ENCODE measurements at places on chromosomes 5 and 9.
A peak's percentile ranks its signal among the peaks of the same experiment; 100 is the strongest.

GRCh38 chr9:134188386-134189144 is 24.2 kb upstream of the RNU6ATAC start:
- DNase-seq = peak; percentile 36

GRCh38 chr9:130955947-130956621 is 17.0 kb upstream of the FIBCD1 start:
- DNase-seq = no peak

DNA sequence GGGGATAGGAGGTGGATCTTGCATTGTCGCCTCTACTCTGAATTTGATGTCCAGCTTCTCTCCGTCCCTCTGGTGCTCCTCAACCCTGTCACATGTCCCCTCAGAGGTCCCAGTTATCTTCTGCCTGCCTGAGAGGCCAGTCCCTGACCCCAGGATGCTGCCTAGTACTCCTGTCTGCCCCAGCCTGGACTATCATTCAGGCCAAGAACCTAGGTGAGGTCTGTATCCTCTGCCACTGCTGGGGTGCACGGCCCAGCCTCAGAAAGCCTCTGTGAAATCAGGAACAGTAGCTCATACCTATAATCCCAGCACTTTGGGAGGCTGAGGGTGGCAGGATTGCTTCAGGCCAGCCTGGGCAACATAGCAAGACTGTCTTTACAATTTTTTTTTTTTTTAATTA is 8.6 kb downstream of the SPINK4 start:
- no peak for DNase-seq

DNA sequence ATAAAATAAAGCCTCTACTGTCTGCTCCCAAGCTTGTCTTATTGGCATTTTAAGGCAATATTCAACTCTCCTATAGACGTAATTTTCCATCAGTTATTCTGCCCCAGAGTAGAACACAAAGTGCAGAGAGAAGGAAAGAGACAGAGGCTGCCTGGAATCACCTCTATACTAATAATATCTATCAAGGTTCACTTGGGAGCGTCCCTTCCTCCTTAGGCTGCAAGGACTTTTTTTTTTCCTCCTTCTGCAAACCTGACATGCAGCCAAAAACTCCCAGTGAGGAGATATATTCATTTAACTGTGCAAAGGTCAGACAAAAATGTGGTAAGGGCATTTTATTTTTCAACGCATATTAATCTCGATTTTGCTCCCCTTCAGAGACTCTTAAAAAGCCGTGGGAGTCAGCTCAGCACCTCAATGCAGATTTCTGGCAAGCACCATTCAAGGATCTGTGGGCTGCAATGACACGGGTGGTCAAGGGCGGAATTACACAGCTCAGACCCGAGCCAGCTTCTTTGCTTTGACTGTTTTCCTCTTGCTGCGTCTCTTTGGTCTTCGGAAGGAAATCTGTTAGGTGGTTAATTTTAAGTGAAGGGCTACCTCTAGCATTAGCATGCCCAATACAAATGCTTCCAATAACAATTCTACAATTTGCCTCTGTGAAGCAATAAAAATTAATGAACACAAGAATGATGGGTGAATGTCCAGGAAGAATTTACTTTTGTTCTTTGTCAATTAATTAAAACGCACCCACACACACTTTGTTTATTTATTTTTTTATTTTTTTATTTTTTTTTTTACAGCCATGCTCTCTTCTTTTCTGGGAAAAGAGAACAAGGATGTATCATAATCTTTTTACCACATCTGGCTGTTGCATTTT is 587.7 kb upstream of the GRAMD2B start:
- no peak for DNase-seq

GRCh38 chr5:53335115-53335514 is 145.3 kb upstream of the FST start:
- no peak for DNase-seq

GRCh38 chr5:136103118-136103517 is 29.5 kb upstream of the SMAD5 start:
- DNase-seq = no peak

DNA sequence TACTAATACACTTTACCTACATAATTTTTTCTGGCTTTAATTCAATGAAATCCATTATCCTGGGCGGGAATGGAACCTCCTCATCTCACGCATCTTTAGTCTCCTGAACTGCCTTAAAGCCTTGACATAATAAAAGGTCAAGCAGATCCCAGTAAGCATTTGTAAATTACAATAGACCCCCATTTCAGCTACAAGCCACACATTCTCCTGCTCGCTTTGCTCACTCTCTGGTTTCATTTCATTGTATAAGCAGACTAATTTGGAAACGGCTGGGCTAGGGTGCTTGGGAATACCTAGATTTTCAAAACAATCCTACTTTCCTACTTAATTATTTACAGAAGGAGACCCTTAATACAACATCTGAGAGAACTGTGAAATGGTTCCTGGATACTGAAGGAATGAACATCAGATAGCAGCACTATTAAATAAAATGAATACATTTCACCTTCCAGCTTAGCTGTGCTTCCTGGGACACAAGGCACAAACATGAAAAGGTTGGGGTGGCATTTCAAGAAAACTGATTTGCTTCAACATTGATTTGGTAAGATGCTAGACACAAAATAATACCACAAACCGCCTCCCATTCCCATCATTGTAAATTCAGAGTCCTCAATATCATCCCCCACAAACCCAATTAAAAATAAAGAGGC is 1.5 kb downstream of the JAKMIP2 start:
- no peak for DNase-seq

DNA sequence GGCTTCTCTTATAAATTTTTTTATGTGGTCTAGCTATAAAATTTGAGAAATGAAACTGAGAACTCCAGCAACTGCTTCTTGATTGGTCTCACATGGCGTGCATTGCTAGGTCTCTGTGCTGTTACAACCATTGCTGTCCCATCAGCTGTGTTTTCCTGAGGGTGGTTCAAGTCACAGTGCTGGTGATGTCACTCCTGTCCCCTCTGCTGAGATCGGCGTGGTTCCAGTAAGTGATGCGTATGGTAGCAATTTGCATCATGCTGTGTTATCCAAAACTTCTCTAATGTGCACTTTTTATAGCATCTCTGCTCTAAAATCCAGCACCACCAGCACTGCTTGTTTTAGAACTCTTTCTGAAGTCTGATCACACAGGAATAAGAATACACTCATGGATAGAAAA is 112.6 kb upstream of the ZNF608 start:
- no peak for DNase-seq

DNA sequence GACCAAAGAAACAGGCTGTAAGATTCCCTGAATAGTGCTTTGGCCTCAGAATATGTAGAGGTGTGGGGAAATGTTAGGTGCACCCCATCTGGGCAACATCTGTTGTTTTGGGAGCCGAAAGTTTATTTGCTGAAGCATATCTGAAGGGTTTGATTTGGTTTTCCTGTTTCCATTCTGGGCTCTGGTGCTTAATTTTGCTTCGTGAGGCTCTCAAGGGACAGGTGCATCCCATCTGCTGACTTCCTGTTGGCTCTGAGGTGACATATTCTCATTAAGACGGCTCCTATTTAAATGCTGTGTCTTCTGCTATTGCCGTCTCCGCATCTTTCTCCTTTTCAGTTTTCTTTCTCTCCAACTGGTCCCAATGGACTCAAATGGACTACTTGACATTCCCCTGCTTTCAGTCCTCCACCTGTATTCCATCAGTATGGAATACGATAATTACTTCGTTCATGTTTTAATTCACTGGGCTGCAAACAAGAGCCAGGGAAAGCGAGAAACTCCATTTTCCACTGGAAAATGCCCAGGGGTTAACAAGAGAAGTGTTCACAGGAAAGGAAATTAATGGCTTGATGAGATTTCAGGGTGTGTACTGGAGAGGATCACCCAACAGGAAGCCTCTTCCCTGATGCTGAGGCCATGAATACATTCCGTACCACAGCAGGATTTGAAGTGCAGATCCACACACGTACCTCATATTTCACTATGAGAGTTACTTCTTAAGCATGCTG is 104.0 kb downstream of the MTX3 start:
- no peak for DNase-seq
